ENCODE measurements at places on chromosomes 2 and 18. TPM values are rescaled to one million over a fixed set of nuclear protein-coding genes. Genes with fewer than 3 reads are reported as not detected.

Gene ARHGEF33
- 1.2 TPM for total RNA-seq

Gene KLF7
- 25.5 TPM for total RNA-seq

Gene CRYGD
- total RNA-seq: not detected

Gene KCNK3
- 0.11 TPM for total RNA-seq

Gene GAL3ST2
- 0.26 TPM for total RNA-seq

Gene CDH20
- total RNA-seq: not detected

Gene OTOS
- not detected for total RNA-seq

Gene MYCN
- not detected for total RNA-seq

Gene POTEI
- total RNA-seq: not detected

Gene NT5DC4
- total RNA-seq: not detected

Gene ANKRD53
- total RNA-seq: 0.39 TPM

Gene INHBB
- 5.2 TPM for total RNA-seq

Gene SPATA3
- total RNA-seq: not detected

Gene SDC1
- 27.3 TPM for total RNA-seq

Gene COL3A1
- 2,175 TPM for total RNA-seq

Gene ITGA4
- total RNA-seq: 7.4 TPM

Gene IGFBP5
- 1,050 TPM for total RNA-seq

Gene C2orf80
- not detected for total RNA-seq

Gene RFTN2
- 23.5 TPM for total RNA-seq

Gene AMER3
- not detected for total RNA-seq

Gene GPR75
- total RNA-seq: 4.5 TPM

Gene KCNIP3
- 3.5 TPM for total RNA-seq

Gene IL36RN
- not detected for total RNA-seq

Gene NBAS
- 84.2 TPM for total RNA-seq

Gene NLRC4
- not detected for total RNA-seq

Gene TWIST2
- 9.2 TPM for total RNA-seq

Gene CENPA
- total RNA-seq: 5.2 TPM

Gene TRABD2A
- total RNA-seq: 0.26 TPM

Gene LYPD6B
- 2.4 TPM for total RNA-seq

Gene GBX2
- total RNA-seq: not detected

Gene CCDC178
- not detected for total RNA-seq

Gene RAX
- total RNA-seq: not detected

Gene ELOA2
- total RNA-seq: not detected

Gene MEIS1
- 11.1 TPM for total RNA-seq

Gene APOB
- total RNA-seq: 1.7 TPM

Gene TCF7L1
- total RNA-seq: 6.1 TPM

Gene GALR1
- total RNA-seq: not detected
